ENCODE measurements at places on chromosomes 2 and 18.
A peak's percentile ranks its signal among the peaks of the same experiment; 100 is the strongest.

DNA sequence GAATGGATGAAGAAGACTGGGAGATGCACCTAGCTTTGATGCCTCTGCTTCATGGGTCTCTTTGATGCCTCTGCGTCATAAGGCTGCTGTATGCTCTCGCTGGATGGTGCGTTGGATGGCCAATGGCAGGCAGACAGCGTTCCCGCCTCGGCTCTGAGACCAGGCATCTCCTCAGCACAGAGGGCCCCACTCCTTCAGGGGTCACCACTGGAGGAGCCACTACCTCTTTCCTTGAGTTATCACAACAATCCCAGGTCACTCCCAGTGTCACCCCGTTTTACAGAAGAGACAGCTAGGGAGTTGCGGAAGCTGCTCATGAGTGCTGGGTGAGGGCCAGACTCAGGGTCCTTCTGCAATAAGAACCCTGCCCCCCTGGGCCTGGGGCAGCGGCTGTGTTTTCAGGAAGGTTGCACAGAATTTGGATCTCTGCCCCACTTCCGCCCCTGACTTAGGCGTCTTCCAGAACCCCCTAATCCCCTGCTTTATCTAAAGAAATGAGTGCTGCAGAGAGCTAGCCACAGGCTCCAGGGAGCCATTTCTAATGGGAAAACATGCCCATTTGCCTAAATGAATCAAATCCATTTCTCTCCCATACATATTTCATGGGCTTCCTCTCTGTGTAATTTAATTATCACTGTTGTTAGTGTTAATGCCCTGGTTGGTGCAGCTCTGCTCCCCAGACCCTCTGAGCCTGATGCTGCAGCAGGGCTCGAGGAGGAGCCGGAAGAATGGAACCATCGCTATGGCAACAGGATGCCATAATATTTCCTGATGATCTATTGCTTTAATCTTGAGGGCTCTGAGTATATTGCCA lies 131.8 kb upstream of the HS6ST1 start:
- DNase-seq = peak; percentile 39

- no peak for DNase-seq
These were observed 111.5 kb downstream of the MTCL1 start for GRCh38 chr18:8816816-8817215.

- no peak for DNase-seq
These were observed 2.6 kb upstream of the KCNE4 start for GRCh38 chr2:223049356-223049755.

DNA sequence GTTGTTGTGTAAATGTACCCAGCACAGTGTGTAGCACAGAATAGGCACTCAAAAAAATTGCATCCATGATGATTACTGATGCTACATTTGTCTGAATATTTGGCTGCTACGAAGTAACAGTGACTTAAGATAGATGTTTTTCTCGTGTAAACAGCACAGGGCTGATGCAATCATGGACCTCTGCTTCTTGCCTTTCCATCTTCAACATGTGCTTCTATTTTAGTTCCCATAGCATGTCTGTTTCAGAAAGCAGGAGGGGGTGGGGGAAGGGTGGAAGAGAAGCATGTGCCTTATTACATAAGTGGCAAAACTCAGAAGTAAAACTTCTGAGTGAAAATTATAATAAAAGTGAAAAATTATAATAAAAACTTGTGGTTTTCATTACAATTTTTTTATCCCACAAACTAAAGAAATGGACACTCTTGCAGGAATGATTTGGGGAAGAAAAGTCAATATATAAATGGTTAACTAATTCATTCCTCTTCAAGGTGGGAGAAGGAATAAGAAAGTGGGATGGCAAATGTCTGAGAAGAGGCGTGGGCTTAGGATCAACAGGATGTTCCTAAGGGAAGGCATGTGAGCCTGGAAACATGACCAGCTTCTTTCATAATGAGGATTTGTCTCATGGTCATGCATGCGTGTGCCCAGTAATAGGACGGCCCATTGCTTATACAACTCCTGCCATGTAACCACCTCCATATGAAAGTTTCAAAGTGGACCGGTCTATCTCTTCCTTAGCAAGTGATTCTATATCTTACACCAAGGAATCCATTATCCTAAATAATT lies 27.2 kb downstream of the CCBE1 start:
- no peak for DNase-seq
